ENCODE measurements at places on chromosomes 2 and 18.

GRCh38 chr18:44309185-44309584 is 371.5 kb upstream of the SETBP1 start:
- DNase-seq: peak; percentile 56

DNA sequence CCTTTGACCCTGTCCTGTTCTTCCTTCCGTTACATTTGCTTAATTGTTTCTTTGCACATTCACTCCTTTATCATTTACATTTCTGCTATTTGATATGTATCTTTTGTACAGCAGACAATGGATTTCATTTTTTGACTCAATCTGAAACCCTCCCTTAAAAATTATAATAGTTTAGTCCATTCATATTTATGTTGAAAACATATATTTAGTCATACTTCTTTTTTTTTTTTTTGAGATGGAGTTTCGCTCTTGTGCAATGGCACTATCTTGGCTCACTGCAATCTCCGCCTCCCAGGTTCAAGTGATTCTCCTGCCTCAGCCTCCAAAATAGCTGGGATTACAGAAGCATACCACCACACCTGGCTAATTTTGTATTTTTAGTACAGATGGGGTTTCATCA is 95.3 kb upstream of the TGFA start:
- no peak for DNase-seq

DNA sequence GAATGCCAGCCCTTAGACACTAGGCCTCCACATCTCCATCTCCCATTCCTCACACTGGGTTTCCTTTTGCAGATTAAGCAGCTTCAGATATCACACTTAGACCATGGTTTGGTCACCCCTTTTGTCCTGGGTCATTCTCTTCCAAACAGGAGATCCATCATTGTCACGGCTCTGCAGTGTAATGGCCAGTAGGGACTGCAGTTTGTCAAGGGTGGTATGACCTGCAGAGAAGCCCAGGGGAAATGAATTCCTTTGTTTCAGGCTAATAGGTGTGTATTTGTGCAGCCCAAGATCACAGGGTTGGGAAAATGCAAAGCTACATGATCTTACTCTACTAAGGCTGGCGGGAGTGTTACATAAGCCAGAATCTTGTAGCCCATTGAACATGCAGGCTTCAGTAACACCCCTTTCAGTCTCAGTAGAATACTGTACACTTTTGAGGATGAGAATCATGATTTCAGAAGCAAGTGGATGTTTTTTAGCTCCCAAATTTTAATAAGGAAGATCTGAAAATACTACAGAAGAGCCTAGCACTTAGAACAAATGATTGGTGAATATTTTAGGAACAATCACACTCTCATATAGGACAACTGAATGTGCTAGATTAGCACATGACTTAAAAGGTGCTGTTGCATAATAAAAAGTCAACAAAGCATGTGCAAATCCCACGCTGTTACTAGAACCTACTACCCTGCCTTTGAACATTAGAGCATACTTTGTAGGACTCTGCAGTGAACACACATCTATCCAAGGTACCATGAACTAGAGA is 24.0 kb upstream of the LPIN1 start:
- no peak for DNase-seq

- peak; percentile 14 for DNase-seq
Measured at GRCh38 chr2:216574046-216574445, 59.2 kb upstream of the IGFBP2 start.

DNA sequence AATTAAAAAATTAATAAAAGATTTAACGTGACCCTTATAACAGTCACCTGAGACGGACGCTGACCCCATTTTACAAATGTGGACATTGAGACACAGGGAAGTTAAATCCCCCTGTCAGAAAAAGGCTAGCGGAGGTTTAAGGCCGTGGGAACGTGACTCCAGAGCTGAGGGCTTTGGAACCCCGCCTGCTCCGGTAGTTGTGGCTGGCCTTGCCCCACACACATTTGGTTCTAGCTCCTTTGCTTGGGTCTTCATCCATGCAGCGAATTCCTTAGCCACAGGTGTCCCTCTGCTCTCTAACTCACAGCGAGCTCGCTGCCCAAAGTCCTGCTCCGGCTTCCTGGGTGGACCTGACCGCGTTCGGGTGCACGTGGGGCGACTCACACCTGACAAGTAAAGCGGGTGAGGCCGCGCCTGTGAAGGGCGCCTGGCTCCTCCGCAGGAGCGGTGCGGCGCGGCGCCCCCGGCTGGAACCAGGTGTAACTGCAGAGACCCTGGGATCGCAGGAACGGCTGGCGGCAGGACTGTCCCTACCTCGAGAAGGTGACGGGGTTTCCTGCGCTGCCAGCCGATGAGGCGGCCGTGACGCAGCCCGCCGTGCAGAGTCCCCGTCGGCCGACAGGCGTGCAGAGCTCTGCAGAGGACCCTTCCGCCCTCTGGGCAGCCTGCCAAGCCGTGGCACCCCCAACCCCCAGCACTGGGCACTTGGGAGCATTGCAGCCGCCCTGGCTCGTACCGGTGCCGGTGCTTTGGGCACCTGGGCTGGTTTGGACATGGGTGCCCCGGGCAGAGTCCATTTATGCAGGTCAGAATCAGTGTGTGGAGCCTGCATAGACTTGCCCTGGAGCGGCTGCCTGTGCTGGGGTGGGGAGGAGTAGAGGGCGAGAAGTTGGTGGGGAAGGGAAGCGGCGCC is 2.4 kb upstream of the PROC start:
- no peak for DNase-seq

DNA sequence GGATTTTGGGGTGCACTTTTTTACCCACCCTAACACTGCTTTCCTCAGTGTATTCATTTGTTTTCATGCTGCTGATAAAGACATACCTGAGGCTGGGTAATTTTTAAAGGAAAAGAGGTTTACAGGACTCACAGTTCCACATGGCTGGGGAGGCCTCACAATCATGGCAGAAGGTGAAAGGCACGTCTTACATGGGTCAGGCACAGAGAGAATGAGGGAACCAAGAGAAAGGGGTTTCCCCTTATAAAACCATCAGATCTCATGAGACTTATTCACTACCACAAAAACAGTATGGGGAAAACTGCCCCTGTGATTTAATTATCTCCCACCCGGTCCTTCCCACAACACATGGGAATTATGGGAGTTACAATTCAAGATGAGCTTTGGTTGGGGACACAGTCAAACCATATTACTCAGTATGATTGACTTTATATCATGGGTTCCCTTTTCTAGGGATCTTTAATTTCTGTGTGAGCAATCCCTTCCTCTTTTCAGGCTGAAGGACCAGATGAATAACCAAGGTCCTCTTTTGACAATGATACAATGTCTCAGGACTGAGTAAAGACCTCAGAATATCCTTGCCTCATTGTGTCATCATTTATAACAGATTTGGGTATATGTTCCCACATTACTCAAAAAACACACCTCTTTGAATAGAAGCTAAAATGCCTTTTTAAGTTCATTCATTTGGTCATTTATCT is 100.1 kb upstream of the TRIB2 start:
- DNase-seq: no peak

- no peak for DNase-seq
Measured at GRCh38 chr18:79332646-79333045, 63.1 kb upstream of the NFATC1 start.

DNA sequence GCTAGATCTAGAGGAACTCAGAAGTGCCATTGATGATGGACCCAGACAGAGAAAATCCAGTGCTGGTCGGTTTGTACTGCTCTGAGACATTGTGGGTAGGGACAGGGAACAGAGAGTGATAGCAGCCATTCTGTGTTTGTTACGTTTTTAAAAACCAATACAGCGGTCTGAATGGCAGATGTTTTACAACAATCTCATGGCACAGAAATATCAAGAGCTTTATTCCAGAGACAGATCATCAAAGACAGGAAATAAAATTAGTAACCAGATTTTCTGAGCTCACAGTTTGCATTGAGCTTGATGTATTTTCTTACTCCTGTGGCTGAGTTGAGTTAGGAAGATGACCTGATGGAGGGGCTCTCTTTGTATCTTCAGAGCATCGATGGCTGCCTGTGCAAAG is 114.9 kb upstream of the BCL2L11 start:
- no peak for DNase-seq

GRCh38 chr18:67428158-67428557 is 88.4 kb downstream of the DSEL start:
- peak; percentile 18 for DNase-seq

DNA sequence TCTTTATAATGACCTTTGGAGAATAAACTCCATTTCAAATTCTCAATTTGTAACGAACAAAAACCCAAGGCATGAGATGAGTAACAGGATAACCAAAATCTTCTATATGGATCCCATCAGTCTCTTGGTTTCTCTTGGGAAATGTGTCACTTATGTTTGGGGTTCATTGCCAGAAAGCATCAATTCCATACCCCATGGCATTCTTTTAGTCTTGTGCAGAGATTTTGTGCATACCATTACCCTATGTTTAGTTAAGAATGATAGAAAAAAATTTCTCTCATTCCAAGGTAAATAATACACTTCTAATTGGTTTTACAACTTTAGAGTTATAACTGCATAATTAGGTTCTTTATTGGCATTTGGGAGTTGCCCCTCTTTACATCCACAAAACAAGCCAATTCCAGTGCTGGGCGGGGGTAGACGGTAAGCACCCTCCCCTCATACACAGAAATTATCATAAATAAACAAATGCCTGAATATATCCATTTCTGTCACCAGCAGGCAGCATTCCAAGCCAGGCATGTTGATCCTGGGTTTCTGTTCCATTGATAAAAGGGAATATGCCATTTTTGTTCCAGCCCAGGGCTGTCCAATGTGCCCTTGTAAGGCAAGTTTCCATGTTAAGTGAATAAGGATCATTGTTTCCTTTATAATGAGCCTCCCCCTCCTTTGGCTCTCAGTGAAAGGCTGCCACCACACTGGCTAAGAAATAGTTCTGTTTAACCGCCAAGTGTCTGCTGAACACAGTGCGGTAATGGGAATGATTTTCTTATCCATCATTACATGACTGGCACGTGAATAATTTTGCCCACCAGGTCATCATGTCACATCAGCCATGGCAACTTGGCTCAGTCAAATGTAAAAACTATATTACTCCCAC is 680.1 kb upstream of the ZEB2 start:
- no peak for DNase-seq

DNA sequence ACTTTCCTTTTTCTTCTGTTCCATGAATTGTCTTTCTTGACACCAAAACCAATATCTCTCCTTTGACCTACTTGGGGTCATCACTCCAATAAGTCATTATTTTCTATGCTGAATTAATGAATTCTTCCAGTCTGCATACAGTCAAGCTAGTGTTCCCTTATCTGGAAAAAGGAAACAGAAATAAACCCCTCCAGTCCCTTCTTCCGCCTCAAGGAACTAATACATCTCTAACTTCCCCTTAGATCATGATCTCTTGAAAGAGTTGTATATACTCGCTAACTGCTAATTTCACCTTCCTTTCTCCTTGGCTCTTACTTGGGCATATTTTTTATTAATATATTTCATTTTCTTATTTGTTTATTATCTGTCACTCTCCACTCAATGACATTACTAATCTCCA is 7.3 kb upstream of the ARHGAP15 start:
- no peak for DNase-seq

DNA sequence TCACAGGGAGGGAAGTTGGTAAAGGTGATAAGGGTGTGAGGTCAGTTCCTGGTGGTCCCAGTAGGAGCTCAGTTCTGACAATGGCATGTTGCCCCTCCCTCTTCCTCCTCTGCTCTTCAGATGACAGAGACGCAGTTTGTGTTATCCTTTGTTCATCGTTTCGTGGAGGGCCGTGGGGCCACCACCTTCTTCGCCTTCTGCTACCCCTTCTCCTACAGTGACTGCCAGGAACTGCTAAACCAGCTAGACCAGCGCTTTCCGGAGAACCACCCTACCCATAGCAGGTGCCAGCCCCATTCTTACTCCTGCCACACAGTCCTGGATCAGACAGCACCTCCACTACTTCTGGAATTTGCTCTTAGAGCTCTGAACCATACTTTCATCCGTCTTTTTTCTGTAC is 2.3 kb downstream of the AGBL5 start:
- no peak for DNase-seq

DNA sequence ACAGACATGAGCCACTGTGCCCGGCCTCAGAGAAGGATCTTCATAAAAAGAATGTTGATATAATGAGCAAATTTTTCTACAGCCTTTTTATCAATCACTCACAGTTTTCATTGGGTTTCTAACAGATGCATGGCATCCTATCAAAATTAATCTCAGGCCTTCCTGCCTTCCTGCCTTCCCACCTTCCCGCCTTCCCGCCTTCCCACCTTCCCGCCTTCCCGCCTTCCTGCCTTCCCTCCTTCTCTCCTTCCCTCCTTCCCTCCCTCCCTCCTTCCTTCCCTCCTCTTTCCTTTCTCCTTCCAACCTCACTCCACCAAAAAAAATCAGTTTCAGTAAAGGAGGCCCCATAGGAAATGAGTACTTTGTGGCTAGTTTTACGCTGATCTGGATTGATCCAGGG is 48.4 kb downstream of the CARF start:
- no peak for DNase-seq

DNA sequence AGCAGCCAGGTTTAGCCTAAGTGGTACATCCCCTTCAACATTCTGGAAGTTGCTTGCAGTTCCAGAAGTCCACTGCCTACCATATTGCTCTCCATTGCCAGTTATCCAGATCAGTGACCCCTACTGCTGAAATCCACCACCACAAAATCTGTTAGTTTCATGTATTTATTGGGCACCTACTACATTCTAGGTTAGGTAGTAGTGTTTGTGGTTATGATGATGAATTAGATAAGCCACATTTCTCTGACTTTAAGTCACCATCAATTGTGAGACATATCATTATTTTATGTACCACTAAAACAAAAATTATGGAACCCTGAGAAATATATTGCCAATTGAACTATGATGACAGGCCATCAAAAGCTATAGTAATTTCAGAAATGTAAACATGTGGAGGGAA is 139.5 kb upstream of the PKDCC start:
- DNase-seq: no peak

DNA sequence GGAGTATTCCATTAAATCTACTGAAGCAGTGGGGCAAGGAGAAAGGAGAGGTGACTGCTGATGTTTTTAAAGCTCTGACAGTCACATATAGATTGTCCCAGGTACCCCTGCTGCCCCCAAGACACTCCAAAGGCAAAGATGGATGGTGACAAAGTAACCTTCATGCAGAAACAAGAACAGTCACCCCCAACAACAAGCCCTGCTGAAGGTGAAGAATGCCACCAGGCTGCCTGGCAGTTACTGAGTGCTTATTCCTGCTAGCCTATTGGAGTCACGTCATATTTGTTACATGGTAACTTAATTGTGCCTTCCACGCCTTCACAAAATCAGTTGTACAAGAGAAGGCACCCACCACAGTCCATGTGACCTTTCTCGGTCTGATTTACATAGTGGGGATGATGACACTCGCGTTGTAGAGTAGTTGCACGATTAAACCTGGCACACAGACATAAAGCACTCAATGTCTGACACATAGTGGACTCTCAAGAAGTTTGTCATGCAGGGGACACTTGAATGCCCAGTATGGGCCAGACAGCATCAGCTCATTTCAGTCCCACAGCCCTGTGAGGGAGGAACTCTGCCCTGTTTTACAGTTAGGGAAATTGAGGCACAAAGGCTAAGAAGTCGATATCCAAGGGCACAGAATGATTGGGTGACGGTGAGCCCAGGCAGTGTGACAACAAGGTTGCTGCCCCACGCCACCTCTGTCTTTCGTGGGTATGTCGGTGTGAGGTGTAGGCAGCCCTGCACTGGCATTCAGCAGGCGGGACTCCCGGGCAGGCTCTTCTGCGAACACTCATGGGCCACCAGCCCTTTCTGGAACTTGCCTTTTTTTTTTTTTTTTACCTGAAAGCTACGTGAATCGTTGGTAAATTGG is 62.7 kb downstream of the ZCCHC2 start:
- DNase-seq: no peak
